ENCODE measurements at places on chromosomes 6 and 20.

DNA sequence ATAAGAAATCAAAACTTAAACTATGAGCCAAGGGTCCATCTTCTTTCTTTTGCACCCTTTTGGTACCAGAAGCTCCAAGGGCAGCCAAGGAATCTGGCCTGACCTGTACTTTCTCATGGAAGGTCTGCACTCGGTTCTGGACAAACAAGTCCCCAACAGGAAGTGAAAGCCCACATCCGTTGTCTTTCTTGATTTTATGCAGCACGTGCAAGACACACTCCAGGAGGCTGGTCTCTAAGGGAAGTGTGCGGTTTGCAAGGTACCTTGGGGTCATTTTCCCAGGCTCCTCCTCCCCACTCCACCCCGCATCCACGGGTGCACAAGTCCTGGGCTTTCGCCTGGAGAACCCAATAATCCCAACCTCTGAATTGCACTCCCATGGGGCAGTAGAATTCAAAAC, 101.9 kb downstream of the NFATC2 start:
- DNase-seq = no peak

- no peak for DNase-seq
Observed at GRCh38 chr6:137914530-137915193, 47.6 kb downstream of the TNFAIP3 start.

- no peak for DNase-seq
Observed at GRCh38 chr6:30007132-30007764, 53.8 kb upstream of the POLR1H start.

DNA sequence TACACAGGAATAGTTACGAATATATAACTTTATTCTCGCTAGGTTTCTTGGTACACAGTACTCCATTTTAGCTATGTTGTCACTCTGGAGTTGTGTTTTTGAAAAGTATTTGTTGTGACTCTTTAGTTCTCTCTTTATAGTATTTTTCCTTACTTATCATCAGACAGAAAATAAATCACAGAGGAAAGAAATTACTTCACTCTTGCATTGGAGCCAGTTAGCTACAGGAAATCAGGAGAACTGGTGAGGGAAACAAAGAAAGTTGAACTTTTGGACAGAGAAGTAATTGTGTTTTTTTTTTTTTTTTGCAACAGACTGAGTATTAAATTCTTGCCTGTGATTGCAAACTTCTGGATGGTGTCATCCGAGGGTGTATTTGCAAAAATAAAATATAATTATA, 33.9 kb downstream of the DSE start:
- no peak for DNase-seq

DNA sequence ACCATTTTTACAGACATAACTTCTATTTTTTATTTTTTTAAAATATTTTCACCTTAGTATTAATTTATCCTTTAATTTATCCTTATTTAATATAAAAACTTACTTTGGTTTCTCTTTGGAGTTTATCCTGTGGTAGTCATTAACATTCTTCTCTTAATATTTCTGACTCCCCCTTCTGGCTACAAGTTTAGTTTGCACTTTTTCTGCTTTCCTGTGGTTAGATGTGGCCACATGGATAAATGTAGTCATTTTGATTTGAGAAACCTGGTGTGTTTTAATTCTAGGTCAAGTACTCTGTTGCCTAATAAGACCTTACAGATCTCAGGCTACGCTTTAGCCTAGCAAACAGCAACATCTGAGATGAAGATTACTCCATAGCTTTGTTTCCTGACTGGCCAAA, 1187.5 kb downstream of the HACE1 start:
- no peak for DNase-seq

DNA sequence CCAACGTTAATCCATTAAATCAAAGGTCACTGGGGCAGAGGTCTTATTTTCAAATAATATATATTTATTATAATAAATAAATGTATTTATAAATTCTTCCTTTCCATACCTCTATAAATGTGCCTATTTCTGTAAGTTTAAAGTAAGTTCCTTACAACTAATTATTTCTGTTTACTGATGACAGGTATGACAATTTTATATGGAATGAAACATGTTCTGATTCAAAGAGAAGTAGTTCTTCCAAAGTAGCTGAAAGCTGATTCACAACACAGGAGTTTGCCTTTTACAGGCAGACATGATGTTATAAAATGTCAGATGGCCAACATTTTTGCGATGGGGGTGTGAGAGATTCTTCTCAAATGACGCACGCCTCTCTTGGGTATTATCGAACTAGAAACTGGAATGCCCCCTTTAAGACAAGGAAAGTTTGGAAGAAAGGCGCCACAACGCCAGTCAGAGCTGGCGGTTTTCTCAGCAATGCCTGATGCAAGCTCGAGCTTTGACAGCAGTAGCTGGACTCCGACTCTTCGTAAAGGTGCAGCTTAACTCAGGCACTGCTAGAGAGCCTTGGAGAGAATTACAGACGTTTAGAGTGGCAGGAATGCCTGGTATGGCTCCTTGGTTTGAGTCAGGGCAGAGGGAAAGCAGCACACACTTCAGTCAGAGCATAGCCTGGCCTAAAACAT, 92.1 kb downstream of the FOXC1 start:
- no peak for DNase-seq

GRCh38 chr6:109920911-109921310, 57.2 kb upstream of the GPR6 start:
- no peak for DNase-seq

GRCh38 chr20:1918491-1919165, 23.4 kb downstream of the SIRPA start:
- DNase-seq = no peak

- DNase-seq = no peak
Observed at GRCh38 chr6:116011520-116011919, 49.2 kb downstream of the FRK start.

GRCh38 chr20:9180481-9181257, 111.8 kb downstream of the PLCB4 start:
- DNase-seq = no peak

GRCh38 chr6:162149786-162150185, 577.8 kb downstream of the PRKN start:
- DNase-seq = no peak

DNA sequence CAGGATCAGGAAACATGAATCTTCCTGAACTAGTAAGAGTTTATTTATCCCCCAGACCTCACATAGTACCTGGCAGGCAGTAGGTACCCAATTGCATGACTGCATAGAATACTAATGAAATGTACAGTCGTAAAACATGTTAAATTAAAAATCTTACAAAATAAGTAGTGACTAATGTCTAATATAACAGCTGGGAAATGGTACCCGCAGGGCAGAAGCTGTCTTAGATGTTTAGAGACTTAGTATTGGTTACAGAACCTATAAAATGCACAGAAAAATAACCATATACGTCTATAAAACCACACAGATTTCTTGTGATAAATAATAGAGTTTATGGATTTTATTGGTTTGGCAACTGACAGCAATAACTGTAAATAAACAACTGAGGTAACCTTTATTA, 139.1 kb upstream of the GMDS start:
- DNase-seq = no peak
